ENCODE measurements at places on chromosomes 2 and 18. TPM values are rescaled to one million over a fixed set of nuclear protein-coding genes. Genes with fewer than 3 reads are reported as not detected.

DNA sequence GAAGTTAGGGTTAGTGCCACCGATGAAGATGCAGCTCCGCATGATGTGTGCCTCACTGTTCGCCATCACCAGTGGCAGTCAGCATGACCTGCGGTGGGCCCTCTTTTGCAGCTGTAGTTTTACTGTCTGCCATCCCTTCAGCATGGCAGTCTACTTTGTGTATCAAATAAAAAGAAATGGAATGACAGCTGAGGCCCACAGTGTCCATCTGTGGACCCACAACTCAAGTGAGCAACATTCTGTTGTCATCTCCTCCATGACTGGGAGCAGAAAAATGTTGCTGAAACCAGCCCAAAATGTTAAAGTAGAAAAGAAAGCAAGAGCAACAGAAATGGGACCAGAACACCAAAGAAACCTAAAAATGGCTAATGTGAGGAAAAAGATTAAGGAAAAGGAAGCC is 128.7 kb downstream of the MEP1B start:
- H3K27me3 ChIP-seq: no peaks in the 10 kb centered on the region
- no peaks in the 10 kb centered on the region for H3K36me3 ChIP-seq

GRCh38 chr2:231613663-231614558 is 21.2 kb downstream of the TEX44 start:
- peaks cover 17% of the 10 kb centered on the region for H3K4me1 ChIP-seq
- H3K36me3 ChIP-seq: no peaks in the 10 kb centered on the region
- peak overlapping the region; percentile 62 for H3K27ac ChIP-seq
- peak; percentile 66 for DNase-seq
- no peak overlapping the region for H3K4me3 ChIP-seq
- peaks cover 4% of the 10 kb centered on the region for H3K27me3 ChIP-seq

DNA sequence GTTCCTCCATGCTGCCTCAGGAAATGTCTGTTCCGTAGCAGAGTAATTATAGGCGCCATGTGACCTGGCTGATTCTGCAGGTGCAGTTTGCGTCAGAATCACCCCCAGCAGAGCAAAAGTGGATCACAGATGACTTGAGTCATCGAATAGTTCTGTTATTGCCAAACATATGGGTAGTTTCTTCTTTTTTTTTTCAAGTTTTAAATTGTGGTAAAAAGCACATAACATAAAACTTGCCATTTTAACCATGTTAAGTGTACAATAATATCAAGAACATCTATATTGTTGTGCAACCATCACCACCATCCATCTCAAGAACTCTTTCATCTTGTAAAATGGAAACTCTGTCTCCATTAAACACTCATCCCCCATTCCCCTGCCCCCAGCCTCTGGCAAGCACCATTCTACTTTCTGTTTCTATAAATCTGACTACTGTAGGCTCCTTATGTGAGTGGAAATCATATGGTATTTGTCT is 177.7 kb upstream of the TWIST2 start:
- no peaks in the 10 kb centered on the region for H3K27me3 ChIP-seq
- no peaks in the 10 kb centered on the region for H3K36me3 ChIP-seq
- no peak for DNase-seq
- no peak overlapping the region for H3K4me3 ChIP-seq
- no peak overlapping the region for H3K27ac ChIP-seq

The TGIF1 gene
- 49.3 TPM for total RNA-seq

DNA sequence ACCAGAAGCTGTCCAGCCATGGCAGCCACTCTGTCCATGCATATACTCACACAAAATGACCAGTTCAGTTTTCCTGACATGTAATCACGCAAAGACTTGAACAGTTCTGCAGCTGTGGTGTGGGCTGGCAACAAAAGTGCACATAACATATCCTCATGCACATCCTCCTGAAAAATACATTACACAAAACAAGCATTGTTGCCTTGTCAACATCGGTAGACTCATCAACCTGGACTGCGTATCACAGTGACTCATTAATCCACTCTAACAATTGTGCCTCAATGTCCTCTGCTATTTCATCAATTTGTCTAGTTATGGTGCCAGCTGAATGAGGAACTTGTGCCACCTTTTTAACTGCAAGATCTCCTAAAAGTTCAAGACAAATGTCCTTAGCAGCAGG is 19.5 kb downstream of the RBKS start:
- H3K27me3 ChIP-seq: no peaks in the 10 kb centered on the region
- no peak overlapping the region for H3K27ac ChIP-seq
- no peak overlapping the region for H3K4me3 ChIP-seq
- H3K36me3 ChIP-seq: no peaks in the 10 kb centered on the region
- H3K4me1 ChIP-seq: no peaks in the 10 kb centered on the region

The PTPRN gene
- total RNA-seq: 0.71 TPM

DNA sequence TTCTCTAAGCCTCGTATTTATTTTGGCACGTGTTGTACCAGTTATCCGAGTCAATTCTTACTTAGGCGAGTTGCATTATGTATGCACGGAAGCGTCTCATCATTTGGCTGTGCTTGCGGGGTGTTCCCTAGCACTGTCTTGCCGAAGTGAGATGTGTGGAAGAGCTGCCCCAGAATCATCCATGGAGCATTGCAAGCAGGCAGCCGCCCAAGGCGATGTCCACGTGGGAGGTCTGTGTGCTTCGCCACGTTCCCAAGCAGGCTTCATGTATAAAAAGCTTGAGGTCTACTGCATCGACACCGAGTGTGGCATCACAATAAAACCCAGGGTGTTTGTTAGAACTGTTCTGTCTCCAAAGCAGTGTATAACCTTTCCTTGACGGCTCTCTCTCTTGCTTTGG is 849.9 kb downstream of the DCDC2C start:
- no peak for DNase-seq
- H3K36me3 ChIP-seq: no peaks in the 10 kb centered on the region
- no peaks in the 10 kb centered on the region for H3K27me3 ChIP-seq
- no peaks in the 10 kb centered on the region for H3K4me1 ChIP-seq
- H3K4me3 ChIP-seq: no peak overlapping the region
- H3K27ac ChIP-seq: no peak overlapping the region

- H3K36me3 ChIP-seq: no peaks in the 10 kb centered on the region
- DNase-seq: no peak
- no peak overlapping the region for H3K27ac ChIP-seq
- no peaks in the 10 kb centered on the region for H3K4me1 ChIP-seq
- H3K27me3 ChIP-seq: no peaks in the 10 kb centered on the region
These were observed 59.7 kb upstream of the TMEFF2 start for GRCh38 chr2:192254444-192254843.

The MAP3K2 gene
- 15.5 TPM for total RNA-seq

- no peak for DNase-seq
- H3K36me3 ChIP-seq: no peaks in the 10 kb centered on the region
- H3K4me1 ChIP-seq: no peaks in the 10 kb centered on the region
- H3K4me3 ChIP-seq: no peak overlapping the region
- H3K27me3 ChIP-seq: no peaks in the 10 kb centered on the region
These were observed 18.5 kb downstream of the RBMS1 start for GRCh38 chr2:160474891-160475787.

- peak within 1 kb of the TSS; percentile 96 for H3K27ac ChIP-seq
- DNase-seq: peak; percentile 46
- H3K4me1 ChIP-seq: peaks cover 15% of the 10 kb centered on the region
- H3K27me3 ChIP-seq: no peaks in the 10 kb centered on the region
- H3K36me3 ChIP-seq: peaks cover 51% of the 10 kb centered on the region
- H3K4me3 ChIP-seq: peak within 1 kb of the TSS; percentile 96
These were observed at the start of gene MXD1 for GRCh38 chr2:69914950-69915945. Gene MXD1, plus strand, starts transcription at chr2:69915109. Its CDS starts 222 bp downstream, at chr2:69915331.

DNA sequence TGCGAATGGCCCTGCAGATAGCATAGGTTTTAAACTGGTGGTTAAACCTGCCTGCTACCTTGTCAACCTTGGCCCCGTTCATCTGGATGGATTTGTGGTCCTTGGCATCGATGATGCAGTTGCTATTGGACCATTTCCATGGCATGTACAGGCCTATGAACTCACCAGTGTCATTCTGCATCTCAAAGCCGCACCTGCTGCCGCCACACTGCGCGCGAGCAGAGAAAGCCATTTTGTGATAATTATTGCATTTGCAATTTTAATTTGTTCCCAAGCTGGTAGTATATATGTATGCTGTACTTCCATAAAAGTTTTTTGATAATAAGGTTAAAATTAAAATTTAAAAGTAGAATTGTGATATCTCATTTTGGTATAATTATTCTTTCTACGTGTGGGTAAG is 94.8 kb upstream of the UXS1 start:
- H3K36me3 ChIP-seq: no peaks in the 10 kb centered on the region
- no peak for DNase-seq
- peaks cover 20% of the 10 kb centered on the region for H3K27me3 ChIP-seq
- no peaks in the 10 kb centered on the region for H3K4me1 ChIP-seq
- H3K4me3 ChIP-seq: no peak overlapping the region

DNA sequence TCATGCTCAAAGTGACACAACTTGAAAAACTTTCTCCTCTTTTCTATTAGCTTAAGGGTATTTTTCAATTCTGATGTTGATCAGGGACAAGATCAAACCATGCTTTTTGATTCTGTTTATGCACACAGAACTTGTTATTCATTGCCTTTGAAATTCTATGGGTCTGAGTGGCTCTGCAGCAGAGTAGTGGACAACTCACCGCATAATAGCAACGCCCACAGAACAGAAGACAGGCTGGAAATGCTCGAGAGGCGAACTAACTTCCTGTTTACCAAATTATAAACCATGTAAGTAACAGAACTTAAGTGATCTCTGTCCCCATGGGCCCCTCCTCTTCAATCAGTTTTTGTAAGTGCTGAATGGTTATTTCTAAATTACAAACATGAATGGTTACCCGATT is 131.2 kb downstream of the CBLN2 start:
- H3K27me3 ChIP-seq: no peaks in the 10 kb centered on the region
- H3K4me1 ChIP-seq: no peaks in the 10 kb centered on the region
- H3K27ac ChIP-seq: no peak overlapping the region
- DNase-seq: no peak

The MC5R gene
- total RNA-seq: not detected

The SANBR gene
- total RNA-seq: 4.9 TPM
